CD4-positive, alpha-beta T cell treated with Interleukin-15 for 4 hours (primary cell): ENCODE measurements at places on chromosomes 4 and X.

- DNase-seq, result no peak
These were observed at the start of gene ZNF732 for GRCh38 chr4:304969-305680. Gene ZNF732, minus strand, starts transcription at chr4:305474. Its CDS starts 164 bp downstream, at chr4:305310.

GRCh38 chr4:6041800-6042199 lies 23.6 kb upstream of the C4orf50 start:
- DNase-seq, result no peak

DNA sequence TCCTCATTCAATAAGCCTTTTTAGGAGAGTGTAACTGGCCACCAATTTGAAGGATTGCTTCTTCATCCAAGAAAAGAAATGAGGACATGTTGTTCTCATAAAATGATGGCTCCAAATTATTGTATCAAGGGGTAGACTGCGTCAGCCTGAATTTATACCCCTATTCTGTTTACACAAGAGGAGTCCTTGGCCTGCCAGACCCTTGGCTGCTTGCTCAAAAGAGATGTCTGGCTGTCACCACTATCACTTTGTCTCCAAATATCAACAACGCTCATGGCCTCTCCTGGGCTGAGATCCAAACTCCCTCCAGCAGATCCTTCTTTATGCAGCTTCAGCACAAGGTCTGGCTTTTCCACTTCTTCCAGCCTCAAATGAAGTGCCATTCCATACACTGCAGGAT lies 127.9 kb downstream of the OR13H1 start:
- no peak for DNase-seq

DNA sequence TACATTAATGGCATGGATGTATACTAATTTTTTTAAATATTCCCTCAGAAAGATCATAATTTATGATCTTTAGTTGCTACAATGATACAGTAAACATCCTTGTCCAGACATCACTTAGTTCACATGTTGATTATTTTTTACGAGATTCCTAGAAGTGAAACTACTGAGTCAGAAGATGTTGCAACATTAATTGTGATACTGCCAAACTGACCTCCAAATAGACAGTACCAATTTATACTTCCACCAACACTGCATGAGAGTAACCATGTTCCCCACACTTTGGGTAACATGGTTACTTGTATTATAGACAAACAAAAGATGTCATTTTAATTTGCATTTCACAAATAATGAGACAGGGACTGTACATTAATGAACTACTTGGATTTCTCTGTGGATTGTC lies 19.6 kb downstream of the RCHY1 start:
- DNase-seq, result no peak

- no peak for DNase-seq
These were observed 48.9 kb upstream of the IQSEC2 start for GRCh38 chrX:53330331-53330730.

DNA sequence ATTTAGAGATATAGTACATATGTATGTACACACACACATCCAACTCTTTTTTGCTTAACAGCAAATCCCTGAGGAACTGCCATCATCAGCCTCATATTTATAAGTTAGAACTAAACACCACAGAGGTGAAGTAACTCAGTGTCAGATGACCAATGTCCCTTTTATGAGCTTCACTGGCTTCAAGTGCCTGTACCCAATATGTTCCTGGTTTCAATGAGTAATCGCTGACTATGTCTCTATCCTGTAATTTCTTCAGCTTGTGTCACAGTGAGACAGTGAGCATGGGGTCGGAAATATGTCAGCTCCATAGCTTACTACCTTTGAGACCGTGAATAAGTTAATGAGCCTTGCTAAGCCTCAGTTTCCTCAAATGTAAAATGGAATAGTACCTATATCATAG lies 136.2 kb upstream of the RASGEF1B start:
- no peak for DNase-seq

GRCh38 chr4:69330345-69331047 lies 50.2 kb downstream of the UGT2B28 start:
- no peak for DNase-seq

DNA sequence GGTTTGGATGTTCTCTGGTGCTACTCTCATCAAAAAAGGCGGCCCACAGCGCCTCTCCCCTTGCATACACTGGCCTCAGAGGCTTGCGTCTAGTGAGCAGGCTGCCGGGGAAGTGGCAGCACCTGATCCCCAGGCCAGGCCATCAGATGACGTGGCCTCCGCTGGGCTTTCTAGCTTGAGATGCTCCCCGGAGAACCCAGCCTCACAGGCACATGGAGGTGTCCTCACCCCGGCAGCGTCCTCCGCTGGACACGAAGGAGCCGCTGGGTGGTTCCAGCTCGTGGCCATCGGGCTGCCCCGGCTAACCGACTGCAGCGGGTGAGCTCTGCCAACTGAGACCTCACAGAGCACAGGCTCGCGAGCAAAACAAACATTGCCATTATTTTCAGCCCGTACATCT lies 12.8 kb downstream of the IRAK1 start:
- no peak for DNase-seq

DNA sequence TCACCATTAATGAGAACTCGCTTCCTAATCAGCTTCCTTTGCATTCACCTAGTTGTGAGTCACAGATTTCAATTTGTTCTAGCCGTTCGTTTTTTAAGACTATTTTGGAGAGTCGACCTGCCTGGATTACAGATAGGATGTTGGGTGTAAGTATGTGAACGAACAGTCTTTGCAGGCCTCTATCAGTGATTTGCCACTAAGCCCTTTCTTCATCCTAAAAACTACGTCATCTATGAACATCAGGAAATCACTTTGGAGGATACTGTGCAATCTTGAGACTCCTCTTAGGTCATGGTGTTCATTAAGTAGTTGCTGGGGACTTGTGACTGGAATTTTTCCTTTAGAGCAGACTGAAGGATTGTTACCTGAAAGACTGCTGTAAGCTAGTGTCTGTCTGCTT lies 1.1 kb downstream of the POLA1 start:
- no peak for DNase-seq

GRCh38 chr4:8107146-8107657 lies 51.4 kb downstream of the ABLIM2 start:
- DNase-seq, result no peak

GRCh38 chrX:66919280-66919832 lies 280.5 kb upstream of the EDA2R start:
- DNase-seq, result no peak

GRCh38 chrX:9515973-9516538 lies 51.2 kb downstream of the TBL1X start:
- DNase-seq, result no peak

DNA sequence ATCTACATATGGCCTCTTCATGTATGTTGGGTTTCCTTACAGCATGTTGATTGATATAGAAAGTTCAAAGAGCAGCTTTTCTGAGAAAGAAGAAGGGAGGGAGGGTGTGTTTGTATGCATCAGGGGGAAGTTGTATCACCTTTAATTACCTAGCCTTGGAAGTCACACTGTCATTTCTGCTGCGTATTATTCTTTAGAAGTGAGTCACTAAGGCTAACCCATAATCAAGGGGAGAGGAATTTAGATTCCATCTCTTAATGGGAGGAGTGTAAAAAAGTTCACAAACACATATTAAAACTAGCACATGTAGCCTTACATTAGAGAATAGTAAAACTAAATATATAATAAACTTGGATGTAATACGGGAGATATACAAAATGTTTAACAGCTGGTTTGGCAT lies 86.5 kb upstream of the CBLL2 start:
- DNase-seq, result no peak

DNA sequence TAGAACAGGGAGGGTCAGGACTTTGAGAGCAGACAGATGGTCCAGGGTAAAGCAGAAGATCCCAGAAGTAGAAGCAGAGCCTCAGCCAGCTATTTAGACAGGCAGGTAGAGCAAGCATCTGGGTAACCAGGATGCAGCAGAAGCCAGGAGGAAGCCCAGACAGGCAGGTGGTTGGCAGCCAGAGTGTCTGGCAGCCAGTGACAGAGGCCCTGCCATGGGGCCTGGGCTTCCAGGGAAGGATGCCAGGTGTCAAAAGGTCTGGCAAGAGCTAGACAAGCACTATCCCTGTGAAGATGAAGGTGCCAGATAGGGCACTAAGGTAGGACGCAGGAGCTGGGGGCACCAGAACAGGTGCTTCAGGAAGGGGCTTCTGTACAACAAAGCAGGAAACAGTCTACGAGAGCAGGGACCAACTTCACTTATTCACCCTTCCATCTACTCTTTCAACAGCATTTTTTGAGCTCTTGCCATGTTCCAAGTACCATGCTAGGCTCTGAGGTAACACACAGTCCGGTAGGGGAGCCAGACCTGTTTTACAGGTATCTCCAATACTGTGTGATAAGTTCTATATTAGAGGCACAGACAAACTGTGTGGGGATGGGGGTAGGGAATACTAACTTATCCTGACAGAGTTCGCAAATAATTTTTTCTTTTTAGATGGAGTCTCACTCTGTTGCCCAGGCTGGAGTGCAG lies 38.1 kb upstream of the GJB1 start:
- no peak for DNase-seq

DNA sequence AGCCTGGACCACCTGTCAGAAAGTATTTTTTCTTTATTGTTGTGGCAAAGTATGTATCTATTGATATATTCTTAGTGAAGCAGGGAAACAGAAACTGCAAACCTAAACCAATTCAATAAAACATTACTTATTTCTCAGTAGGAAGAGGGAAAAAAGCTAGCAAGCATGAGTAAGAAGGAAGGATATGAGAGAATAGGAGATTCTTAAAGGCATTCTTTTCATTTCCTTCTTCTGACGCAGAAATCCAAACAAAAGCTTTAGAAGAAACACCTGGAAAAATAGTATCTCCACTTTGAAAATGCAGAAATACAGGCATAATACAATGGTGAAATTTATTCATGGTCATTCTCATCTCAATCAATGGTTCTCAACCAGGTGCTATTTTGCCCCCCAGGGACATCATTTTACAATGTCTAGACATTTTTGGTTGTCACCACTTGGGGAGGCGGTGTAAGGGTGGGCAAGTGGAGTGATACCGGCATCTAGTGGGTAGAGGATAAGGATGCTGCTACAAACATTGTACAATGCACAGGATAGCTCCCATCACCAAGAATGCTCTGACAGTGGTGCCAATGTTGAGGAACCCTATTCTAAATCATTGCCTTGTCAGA lies 21.7 kb upstream of the ATXN3L start:
- no peak for DNase-seq

- no peak for DNase-seq
These were observed 30.2 kb downstream of the RBM47 start for GRCh38 chr4:40599431-40599830.

DNA sequence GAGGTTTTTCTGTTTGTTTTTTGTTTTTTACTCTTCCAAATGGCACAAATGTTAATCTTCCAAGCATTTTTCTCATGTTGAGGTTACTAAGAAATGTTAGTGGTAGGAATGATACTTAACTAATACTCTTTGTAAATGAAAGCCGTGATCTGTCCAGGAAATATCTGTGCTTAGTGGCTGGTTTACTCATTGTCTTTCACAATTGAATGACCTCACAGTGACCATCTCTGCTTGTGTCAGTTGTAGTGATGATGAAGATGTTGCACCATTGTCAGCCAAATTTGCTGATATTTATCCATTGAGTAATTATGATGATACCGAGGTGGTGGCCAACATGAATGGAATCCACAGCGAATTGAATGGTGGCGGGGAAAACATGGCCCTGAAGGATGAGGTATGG lies 93.5 kb downstream of the TNIP2 start:
- DNase-seq, result no peak

DNA sequence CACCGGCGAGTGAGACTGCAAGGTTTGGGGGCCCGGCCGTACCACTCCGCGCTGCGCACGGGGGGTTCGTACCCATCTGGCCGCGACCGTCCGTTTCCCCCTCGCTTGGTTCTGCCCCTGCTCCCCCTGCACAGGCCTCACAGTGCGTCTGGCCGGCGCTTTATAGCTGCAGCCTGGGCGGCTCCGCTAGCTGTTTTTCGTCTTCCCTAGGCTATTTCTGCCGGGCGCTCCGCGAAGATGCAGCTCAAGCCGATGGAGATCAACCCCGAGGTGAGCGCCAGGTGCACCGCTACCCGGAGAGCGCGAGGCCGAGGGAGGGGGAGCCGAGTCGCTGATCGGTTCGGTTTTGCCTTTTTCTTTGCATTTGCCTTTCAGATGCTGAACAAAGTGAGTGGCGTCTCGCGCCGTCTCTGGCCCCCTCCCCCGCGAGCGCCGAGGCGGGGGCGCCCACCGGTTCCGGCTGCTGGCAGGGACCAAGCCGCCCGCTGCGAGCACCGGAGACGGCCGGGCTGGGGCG lies at the start of gene UCHL1:
UCHL1 (plus strand) TSS at position 189 of the 517 bp plus-strand sequence; CDS start at position 238, 49 bp downstream.
- DNase-seq, result no peak

- DNase-seq, result no peak
These were observed 51.8 kb upstream of the TRAM1L1 start for GRCh38 chr4:117137145-117137544.

- no peak for DNase-seq
These were observed 5.0 kb downstream of the ARFIP1 start for GRCh38 chr4:152784490-152785350.

- DNase-seq, result no peak
These were observed 1275.5 kb downstream of the ADGRL3 start for GRCh38 chr4:62475596-62475995.

- DNase-seq, result no peak
These were observed 43.0 kb upstream of the ARHGAP24 start for GRCh38 chr4:85431881-85432485.

- DNase-seq, result no peak
These were observed 865 bp downstream of the FAM200B start for GRCh38 chr4:15682242-15683142.

DNA sequence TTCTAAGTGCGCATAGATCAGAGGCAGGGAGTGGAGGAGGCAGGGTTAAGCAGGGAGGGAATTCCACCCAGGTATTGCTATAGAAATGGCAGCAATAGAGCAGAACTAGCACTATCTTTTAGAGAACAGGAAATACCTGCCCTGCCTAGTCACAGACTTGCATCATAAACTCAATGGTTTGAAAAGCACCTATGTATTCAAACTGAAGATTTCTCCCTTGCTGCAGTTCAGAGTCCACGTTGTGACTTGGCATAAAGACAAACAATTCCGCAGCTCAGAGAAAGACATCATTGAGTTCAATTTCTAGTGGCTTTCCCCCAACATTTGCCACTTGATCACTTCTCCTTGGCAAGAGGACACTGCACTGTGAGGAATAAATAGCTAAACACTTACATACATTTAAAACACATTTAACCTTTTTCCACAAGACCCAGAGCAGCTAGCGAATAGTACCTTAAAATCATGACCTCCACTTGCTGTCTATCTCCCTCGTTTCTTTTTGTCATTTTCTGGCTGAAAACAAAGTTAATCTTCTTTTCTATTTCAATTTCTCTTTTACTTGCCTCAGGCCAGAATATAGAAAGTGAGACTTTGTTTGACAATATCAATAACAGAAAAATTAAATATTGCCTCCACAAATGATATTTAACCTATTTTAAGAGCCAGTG lies 42.4 kb downstream of the SLC7A11 start:
- DNase-seq, result no peak

- DNase-seq, result no peak
These were observed 102.0 kb downstream of the SORBS2 start for GRCh38 chr4:185709802-185710486.
